ENCODE measurements at places on chromosomes 6 and 20. TPM values are rescaled to one million over a fixed set of nuclear protein-coding genes. Genes with fewer than 3 reads are reported as not detected.
A peak's percentile ranks its signal among the peaks of the same experiment; 100 is the strongest.

- peaks cover 6% of the 10 kb centered on the region for H3K36me3 ChIP-seq
- H3K4me3 ChIP-seq, result no peak overlapping the region
- no peak overlapping the region for H3K27ac ChIP-seq
- no peaks in the 10 kb centered on the region for H3K4me1 ChIP-seq
Measured at GRCh38 chr20:58416057-58416456, 27.0 kb downstream of the VAPB start.

GRCh38 chr6:149863698-149864577 lies at the start of gene LRP11:
Gene LRP11 (minus strand): TSS chr6:149864359. CDS start chr6:149864020, 339 bp downstream.
- H3K27ac ChIP-seq, result no peak within 1 kb of the TSS
- H3K27me3 ChIP-seq, result peaks cover 37% of the 10 kb centered on the region
- no peaks in the 10 kb centered on the region for H3K36me3 ChIP-seq
- H3K4me1 ChIP-seq, result no peaks in the 10 kb centered on the region

- H3K36me3 ChIP-seq, result no peaks in the 10 kb centered on the region
- H3K27me3 ChIP-seq, result no peaks in the 10 kb centered on the region
- peaks cover 26% of the 10 kb centered on the region for H3K4me1 ChIP-seq
- peak; percentile 41 for DNase-seq
- no peak overlapping the region for H3K27ac ChIP-seq
- no peak overlapping the region for H3K4me3 ChIP-seq
Measured at GRCh38 chr20:46563170-46563859, 12.9 kb upstream of the OCSTAMP start.

GRCh38 chr6:2118136-2118535 lies 127.3 kb downstream of the GMDS start:
- no peaks in the 10 kb centered on the region for H3K4me1 ChIP-seq
- no peaks in the 10 kb centered on the region for H3K36me3 ChIP-seq
- no peak for DNase-seq
- no peak overlapping the region for H3K27ac ChIP-seq
- H3K4me3 ChIP-seq, result no peak overlapping the region

DNA sequence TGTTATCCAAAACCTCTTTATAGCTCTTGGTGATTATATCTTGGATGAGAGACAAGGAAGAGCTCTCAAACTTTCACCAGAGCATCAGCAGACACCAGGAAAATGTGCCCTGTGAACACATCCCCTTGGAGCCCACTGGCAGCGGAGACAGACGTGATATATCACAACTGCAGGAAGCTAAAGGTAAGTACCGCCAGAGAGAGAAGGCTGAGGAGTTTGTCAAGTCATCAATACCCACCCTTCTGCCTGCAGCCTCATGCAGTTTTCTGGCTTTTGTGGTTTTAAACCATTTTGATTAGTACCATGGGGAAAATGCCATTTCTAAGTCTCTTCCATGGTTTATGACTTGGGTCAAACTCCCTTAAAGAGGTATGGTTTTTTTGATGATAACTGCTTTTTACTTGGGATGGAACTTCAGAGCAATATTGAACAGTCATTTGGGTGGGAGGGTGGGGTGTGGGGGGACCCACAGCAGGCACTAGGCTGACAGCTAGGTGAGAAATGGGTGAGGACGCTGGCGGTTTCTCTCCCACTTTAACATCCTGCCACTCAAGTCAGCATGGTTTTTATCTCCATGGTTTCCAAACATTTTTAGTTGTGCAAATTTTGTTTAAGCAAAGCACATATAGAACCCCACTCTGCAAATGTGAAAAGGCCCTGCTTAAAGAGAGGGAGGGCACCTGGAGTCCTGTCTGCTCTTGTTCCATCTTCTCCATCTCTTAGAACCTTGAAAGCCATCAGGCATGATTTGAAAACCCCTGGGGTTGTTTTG lies 108.4 kb downstream of the SCML4 start:
- no peaks in the 10 kb centered on the region for H3K27me3 ChIP-seq
- DNase-seq, result no peak
- H3K27ac ChIP-seq, result no peak overlapping the region
- H3K4me3 ChIP-seq, result no peak overlapping the region

GRCh38 chr6:158892266-158892665 lies 73.1 kb upstream of the EZR start:
- H3K4me1 ChIP-seq, result peaks cover 6% of the 10 kb centered on the region
- H3K4me3 ChIP-seq, result no peak overlapping the region
- H3K27me3 ChIP-seq, result no peaks in the 10 kb centered on the region
- no peak overlapping the region for H3K27ac ChIP-seq
- no peaks in the 10 kb centered on the region for H3K36me3 ChIP-seq

DNA sequence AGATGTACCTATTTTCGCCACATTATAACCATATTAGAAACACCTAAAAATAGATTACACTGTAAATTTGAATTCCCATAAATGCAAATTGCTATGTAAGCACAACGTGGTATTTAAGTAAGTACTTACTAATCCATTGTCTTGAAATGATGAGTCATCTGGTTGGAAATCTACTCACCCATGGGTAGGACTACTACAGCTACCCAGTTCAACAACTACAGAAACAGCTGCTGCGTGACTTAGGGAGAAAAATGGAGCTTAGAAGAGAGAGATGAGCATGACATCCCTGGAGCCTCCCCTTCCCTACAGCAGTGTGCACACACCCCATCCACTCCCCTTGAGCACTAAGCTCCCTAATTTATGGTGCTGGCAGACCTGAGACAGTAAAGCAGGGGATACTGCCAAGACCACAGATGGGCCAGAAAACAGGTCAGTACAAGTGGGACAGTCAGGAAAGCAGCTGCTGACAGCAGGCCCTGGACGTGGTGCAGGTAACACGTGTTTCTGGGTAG lies 26.9 kb downstream of the RRAGD start:
- DNase-seq, result no peak
- no peaks in the 10 kb centered on the region for H3K27me3 ChIP-seq
- peaks cover 4% of the 10 kb centered on the region for H3K4me1 ChIP-seq
- H3K27ac ChIP-seq, result no peak overlapping the region
- no peaks in the 10 kb centered on the region for H3K36me3 ChIP-seq

DNA sequence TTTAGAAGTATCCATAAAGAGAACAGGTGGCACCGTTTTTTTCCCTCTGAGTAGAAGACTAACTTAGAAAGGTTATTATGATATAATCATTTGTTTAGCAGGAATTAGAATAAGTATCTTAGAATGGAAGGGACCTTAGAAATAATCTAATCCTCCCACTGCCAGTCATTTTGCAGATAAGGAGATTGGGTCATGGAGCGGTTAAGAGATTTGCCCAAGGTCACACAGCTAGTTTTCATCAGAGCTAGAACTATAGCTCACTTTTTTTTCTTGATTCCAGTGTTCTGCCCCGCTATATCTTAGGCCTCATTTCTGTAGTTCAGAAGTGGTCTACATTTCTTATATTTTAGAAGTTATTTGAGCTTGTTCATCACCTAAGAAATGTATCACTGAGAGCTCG lies 139.6 kb downstream of the PRL start:
- DNase-seq, result no peak
- no peaks in the 10 kb centered on the region for H3K4me1 ChIP-seq
- H3K4me3 ChIP-seq, result no peak overlapping the region

DNA sequence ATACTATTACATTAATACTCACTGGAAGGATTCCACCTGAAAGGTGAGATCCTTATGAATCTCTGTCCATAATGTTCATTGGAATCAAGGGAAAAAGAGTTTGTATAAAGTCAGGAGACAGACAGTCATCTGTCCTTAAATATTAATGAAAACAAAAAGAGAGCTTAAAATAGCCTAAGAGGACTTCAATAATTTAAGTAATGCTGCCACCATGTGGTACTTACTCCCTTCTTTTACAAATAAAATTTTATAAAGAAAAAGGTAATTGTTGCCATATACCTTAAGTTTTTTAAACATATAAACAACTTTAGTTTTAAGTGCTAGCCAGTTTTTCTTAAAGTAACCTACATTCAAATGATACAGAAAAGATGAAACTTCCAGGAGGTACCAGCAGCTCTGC lies 5.1 kb downstream of the BLOC1S5 start:
- H3K4me1 ChIP-seq, result peaks cover 7% of the 10 kb centered on the region
- H3K4me3 ChIP-seq, result no peak overlapping the region
- DNase-seq, result no peak
- no peaks in the 10 kb centered on the region for H3K36me3 ChIP-seq
- H3K27me3 ChIP-seq, result no peaks in the 10 kb centered on the region
- H3K27ac ChIP-seq, result no peak overlapping the region

GRCh38 chr20:13638496-13639149 lies at the start of gene TASP1:
Gene TASP1 (minus strand): TSS chr20:13638932. CDS start chr20:13630078, 8,854 bp downstream.
- no peaks in the 10 kb centered on the region for H3K36me3 ChIP-seq
- DNase-seq, result peak; percentile 96
- H3K27me3 ChIP-seq, result no peaks in the 10 kb centered on the region
- H3K27ac ChIP-seq, result peak within 1 kb of the TSS; percentile 64

Gene GPX5
- not detected for total RNA-seq

Gene KIAA0408
- total RNA-seq, result 9.7 TPM

Gene BMP5
- 1.5 TPM for total RNA-seq

Gene TMEM151B
- total RNA-seq, result 0.13 TPM

Gene BPIFB4
- total RNA-seq, result not detected
